ENCODE measurements at places on chromosomes 3 and 15.

- H3K27me3 ChIP-seq: no peaks in the 10 kb centered on the region
- no peak overlapping the region for H3K27ac ChIP-seq
These were observed 22.4 kb upstream of the CORO2B start for GRCh38 chr15:68556139-68556990.

DNA sequence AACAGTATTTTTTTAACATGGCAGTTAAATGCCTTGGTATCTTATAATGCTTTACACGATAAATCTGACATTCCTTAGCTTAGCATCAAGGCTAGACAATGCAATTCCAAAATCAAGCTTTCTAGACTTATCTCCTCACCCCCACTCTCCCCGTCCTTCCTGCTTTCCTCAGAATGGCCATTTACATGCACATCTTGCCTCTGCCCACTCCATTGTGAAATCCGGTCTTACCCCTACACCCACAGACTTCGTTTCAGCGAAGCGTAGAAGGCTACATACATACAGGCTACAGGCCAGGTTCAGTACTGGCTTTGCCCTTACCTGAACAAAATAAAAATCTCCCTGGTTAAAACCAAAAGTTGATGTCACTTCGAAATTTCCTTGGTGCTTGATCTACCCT lies 58.6 kb upstream of the SLC12A8 start:
- H3K27ac ChIP-seq: no peak overlapping the region
- no peaks in the 10 kb centered on the region for H3K4me1 ChIP-seq
- H3K27me3 ChIP-seq: no peaks in the 10 kb centered on the region
- no peak overlapping the region for H3K4me3 ChIP-seq
- no peaks in the 10 kb centered on the region for H3K36me3 ChIP-seq
- no peak for DNase-seq

DNA sequence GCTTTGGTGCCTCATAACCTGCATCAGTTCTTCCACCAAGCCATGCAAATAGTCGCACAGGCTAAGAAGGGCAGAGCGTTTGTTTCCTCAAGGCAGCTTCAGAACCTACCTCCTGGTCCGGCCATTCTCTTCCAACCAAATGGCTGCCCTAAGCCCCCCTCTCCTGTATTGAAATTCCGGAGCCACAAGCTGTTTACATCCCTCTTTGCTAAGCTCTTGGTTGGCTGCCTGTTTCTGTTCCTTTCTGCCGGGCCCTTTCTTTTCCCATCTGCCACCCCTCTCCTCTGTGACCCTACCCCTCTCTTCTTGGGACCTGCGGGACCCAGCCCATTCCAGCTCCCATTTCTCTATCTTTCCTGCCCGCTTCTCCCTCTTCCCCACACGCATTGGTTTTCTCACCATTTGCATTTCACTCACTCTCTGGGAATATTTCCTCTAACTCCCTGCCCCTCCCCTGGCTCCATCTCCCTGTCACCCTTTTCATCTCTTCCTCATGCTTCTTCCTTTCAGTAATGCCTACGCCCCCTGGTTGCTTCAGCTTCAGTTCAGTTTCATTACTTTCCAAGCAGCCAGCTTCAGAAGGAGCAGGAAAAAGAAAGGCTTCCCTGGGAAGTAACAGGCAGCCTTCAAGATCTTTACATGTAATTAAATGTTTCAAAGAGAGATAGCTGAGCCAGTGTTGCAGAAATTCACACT lies 113.5 kb downstream of the RAB11A start:
- no peak for DNase-seq
- H3K4me1 ChIP-seq: no peaks in the 10 kb centered on the region
- H3K36me3 ChIP-seq: no peaks in the 10 kb centered on the region
- H3K27ac ChIP-seq: no peak overlapping the region
- H3K4me3 ChIP-seq: no peak overlapping the region
- H3K27me3 ChIP-seq: 0 out of 2 replicates have a peak, but pooled peaks cover 4% of the 10 kb centered on the region

GRCh38 chr3:33128706-33129105 lies 14.9 kb downstream of the CRTAP start:
- no peaks in the 10 kb centered on the region for H3K4me1 ChIP-seq
- no peak overlapping the region for H3K27ac ChIP-seq
- H3K27me3 ChIP-seq: no peaks in the 10 kb centered on the region
- no peak overlapping the region for H3K4me3 ChIP-seq
- no peaks in the 10 kb centered on the region for H3K36me3 ChIP-seq
- DNase-seq: no peak

DNA sequence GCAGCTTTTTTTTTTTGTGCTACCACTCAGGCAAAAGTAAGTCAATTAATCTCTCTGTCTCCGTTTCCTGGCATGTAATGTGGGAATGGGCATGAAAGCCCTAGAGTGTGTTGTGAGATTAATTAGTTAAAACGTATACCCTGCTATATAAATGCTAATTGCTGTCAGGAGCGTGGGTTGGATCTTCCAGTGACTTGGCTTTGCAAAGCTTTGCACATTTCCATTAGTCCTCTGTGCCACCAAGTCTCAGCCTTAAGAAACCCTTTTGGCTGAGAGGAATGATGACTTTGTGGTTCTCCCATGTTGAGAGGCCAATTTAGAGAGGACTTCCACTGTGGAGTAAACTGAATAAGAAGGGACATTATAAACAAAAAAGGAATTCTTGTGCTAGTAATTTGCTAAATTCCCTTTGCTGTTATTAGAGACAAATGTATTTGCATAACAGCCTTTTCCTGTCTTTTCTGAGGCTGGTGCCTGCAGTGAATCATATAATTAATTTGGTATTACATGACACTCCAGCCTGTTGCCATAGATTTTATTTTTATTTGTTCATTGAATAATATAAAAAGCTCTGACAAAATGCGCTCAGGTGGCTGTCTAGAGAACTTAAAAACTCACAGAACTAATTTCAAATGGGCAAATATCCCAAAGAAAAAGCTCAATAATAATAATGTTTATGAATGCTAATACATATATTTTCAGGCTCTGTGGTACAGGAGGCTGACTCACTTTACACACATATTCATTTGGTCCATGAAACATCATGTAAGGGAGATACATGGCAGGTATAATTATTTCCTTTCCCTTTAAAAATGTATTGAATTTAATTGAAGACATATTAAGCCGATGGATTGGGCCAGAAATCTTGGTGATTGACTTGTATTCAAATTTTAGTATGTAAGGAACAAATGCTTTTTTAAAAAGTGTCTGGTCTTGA lies 82.7 kb downstream of the IL1RAP start:
- H3K27me3 ChIP-seq: no peaks in the 10 kb centered on the region
- H3K27ac ChIP-seq: no peak overlapping the region
- no peak overlapping the region for H3K4me3 ChIP-seq

- no peak overlapping the region for H3K4me3 ChIP-seq
- no peaks in the 10 kb centered on the region for H3K36me3 ChIP-seq
- DNase-seq: no peak
- H3K4me1 ChIP-seq: peaks cover 14% of the 10 kb centered on the region
These were observed 329.8 kb upstream of the RASGRP1 start for GRCh38 chr15:38894243-38894948.

GRCh38 chr3:172319595-172319994 lies 128.7 kb downstream of the GHSR start:
- H3K4me1 ChIP-seq: peaks cover 61% of the 10 kb centered on the region
- H3K27ac ChIP-seq: no peak overlapping the region
- no peak overlapping the region for H3K4me3 ChIP-seq
- no peaks in the 10 kb centered on the region for H3K27me3 ChIP-seq

DNA sequence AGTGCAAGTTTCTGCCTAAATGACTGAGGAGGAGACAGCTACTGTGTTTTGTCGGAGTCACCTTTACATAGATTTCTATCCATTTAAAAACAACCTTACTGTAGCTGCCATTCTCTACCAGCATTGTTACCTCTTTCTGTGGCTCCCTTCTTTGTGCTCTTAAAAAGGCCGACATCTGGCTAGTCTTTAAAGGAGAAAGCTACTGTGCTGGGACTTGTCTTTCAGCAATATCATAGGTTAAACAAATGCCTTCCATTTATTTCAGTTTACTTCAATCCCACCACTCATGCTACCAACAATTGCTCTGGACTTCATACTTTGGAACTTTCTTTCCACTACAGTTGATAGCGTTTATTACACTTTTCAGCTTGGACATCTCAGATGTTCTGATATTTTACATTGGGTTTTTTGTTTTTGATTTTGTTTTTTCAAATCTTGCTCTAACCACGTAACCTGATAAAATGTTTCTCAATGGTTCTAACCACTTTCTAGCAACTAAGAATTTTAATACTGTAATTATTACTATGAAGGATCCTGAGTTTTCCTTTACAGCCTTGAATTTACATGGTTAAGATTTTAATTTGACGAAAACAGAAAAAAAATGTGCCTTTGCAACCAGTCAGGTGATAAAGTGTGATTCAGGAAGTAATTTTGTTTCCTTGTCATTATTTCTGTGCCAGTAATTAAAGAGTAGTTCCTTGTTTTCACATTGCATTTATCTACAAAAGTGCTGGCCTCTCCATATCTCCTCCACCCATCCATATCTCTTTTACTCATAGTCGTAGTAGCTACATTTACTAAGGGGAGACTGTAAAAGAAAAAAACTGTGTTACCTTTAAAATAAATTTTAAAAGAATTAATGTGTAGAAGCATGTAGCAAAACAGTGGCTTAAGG lies 1.3 kb upstream of the CBLB start:
- DNase-seq: no peak
- H3K27me3 ChIP-seq: no peaks in the 10 kb centered on the region
- H3K36me3 ChIP-seq: no peaks in the 10 kb centered on the region
- H3K4me3 ChIP-seq: peak overlapping the region; percentile 69
- H3K4me1 ChIP-seq: peaks cover 36% of the 10 kb centered on the region

- DNase-seq: no peak
- H3K4me3 ChIP-seq: no peak overlapping the region
- H3K27me3 ChIP-seq: no peaks in the 10 kb centered on the region
- H3K27ac ChIP-seq: no peak overlapping the region
- H3K4me1 ChIP-seq: no peaks in the 10 kb centered on the region
These were observed 6.0 kb downstream of the WNT5A start for GRCh38 chr3:55480911-55481743.

GRCh38 chr3:57825116-57825515 lies 69.0 kb downstream of the SLMAP start:
- H3K36me3 ChIP-seq: no peaks in the 10 kb centered on the region
- H3K4me3 ChIP-seq: no peak overlapping the region
- H3K27me3 ChIP-seq: no peaks in the 10 kb centered on the region
- peaks cover 29% of the 10 kb centered on the region for H3K4me1 ChIP-seq

GRCh38 chr3:10948326-10948725 lies 44.2 kb upstream of the SLC6A1 start:
- peaks cover 76% of the 10 kb centered on the region for H3K27me3 ChIP-seq
- H3K4me1 ChIP-seq: no peaks in the 10 kb centered on the region
- no peak for DNase-seq
- no peak overlapping the region for H3K27ac ChIP-seq

DNA sequence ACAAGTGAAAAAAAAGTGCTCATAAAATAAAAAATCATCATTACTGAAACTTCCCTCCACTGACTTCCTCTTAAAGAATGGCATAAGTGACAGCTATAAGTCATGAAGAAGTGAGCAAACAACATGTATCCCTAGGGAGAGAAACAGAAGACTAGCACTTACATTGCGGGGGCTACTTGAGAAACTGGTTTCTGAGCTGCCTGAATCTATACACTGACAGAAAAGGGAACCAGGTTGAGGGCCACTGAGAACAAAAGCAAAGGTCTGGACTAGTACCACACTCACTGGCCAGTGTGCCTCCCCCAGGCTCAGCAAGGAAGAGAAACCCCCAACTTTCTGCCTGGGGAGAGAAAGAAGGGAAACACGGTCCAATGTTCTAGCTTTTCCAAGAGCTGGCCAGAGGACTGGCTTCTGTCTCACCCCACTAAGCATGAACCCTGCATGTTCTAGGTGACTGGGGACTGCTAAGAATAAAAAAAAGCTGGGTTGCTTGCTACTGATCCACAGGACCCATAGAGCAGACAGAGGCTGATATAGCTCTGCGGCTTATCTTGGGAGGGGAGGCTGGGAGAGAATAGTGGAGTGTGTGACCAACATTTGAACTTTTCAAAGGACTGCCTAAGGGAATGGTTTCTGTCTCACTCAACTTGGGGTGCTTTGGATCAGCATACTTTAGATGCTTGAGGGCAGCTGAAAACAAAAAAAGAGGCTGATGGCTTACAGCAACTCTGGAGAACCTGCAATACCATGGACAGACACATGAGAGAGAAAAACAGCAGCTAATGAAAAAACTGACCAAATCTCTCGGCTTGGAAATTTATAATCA lies 8.1 kb downstream of the RAD18 start:
- no peaks in the 10 kb centered on the region for H3K4me1 ChIP-seq
- H3K27me3 ChIP-seq: no peaks in the 10 kb centered on the region
- no peak overlapping the region for H3K4me3 ChIP-seq
- H3K36me3 ChIP-seq: peaks cover 13% of the 10 kb centered on the region

GRCh38 chr3:59150039-59150438 lies 100.2 kb upstream of the CFAP20DC start:
- H3K27ac ChIP-seq: no peak overlapping the region
- no peaks in the 10 kb centered on the region for H3K27me3 ChIP-seq
- no peaks in the 10 kb centered on the region for H3K36me3 ChIP-seq
- no peaks in the 10 kb centered on the region for H3K4me1 ChIP-seq
- no peak overlapping the region for H3K4me3 ChIP-seq

DNA sequence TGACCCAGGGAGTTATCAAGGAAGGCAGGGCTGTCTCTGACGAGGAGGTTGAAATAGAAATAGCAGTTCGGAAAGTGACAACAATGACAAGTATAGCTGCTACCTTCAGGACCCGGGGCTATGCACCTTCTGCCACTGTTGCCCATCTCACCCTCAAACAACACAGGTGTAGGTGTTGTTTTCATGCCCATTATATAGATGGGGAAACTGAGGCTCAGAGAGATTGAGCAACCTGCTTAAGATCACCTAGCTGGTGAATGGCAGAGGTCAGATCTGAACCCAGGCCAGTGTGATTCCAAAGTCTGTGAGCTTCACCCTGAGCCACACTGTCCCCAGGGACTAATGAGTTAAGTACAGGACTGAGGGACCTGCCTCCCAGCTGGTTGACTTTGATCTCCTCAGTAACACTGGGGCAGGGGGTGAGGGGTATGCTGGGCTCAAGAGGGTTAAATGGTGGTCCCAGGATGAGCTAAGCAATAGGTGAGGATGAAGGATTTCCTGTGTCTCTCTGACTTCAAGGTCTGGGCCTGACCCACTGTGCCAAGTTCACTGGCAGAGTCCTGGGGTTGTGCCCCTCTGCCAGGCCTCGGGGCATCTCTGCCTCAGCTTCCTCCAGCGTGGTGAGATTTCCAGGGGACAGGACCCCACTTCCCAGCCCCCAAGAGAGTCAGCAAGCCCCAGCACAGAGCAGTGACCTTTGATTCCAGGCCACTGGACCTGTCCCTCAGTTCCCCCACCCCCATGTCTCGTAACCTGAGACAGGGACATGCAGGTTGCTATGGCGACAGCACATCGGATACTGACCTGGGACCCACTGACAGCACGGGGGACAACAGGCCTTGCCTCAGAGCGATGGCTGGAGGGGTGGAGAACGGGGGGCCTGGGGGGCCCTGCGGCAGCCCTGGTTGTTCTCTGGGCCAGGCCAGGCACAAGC lies 35.0 kb downstream of the ATP2B2 start:
- peaks cover 96% of the 10 kb centered on the region for H3K27me3 ChIP-seq
- no peaks in the 10 kb centered on the region for H3K4me1 ChIP-seq
- H3K27ac ChIP-seq: no peak overlapping the region
- H3K36me3 ChIP-seq: no peaks in the 10 kb centered on the region
- DNase-seq: no peak

- no peaks in the 10 kb centered on the region for H3K36me3 ChIP-seq
- no peaks in the 10 kb centered on the region for H3K27me3 ChIP-seq
- H3K4me1 ChIP-seq: peaks cover 14% of the 10 kb centered on the region
- no peak for DNase-seq
- no peak overlapping the region for H3K27ac ChIP-seq
These were observed 190.7 kb downstream of the MAGI1 start for GRCh38 chr3:65848024-65848423.
